ENCODE measurements at places on chromosomes 2 and 18.

- DNase-seq: no peak
Observed at GRCh38 chr2:231387904-231388724, 7.4 kb upstream of the B3GNT7 start.

DNA sequence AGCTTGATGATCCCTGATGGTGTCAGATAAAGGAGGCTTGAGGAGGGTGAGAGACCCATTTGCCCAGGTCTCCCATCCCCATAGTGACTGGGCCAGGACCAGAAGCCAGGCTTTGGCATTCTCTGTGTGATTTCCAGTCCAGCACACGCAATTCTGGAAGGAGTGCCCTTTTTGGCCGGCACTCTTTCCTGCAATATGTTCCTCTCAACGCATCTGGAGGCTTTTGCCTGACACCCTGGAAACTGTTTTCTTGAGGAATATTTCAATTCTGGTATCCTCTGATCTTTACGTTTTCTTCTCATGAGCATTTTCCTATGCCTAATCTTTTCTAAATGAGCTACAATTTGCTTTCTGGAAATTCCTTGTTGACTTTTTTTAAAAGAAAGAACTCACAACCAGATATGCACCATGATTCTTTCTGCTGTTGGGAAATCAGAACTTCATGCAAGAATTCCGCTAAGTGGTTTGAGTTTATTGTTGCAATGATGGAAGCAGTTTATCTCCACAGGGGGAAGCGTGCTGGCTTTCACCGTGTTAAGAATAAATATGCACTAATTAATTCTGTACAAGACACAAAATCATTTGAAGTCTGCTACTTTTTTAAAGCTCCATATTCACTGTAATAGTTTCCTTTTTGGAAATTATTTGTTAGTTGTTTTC is 143.7 kb downstream of the NAPG start:
- no peak for DNase-seq

DNA sequence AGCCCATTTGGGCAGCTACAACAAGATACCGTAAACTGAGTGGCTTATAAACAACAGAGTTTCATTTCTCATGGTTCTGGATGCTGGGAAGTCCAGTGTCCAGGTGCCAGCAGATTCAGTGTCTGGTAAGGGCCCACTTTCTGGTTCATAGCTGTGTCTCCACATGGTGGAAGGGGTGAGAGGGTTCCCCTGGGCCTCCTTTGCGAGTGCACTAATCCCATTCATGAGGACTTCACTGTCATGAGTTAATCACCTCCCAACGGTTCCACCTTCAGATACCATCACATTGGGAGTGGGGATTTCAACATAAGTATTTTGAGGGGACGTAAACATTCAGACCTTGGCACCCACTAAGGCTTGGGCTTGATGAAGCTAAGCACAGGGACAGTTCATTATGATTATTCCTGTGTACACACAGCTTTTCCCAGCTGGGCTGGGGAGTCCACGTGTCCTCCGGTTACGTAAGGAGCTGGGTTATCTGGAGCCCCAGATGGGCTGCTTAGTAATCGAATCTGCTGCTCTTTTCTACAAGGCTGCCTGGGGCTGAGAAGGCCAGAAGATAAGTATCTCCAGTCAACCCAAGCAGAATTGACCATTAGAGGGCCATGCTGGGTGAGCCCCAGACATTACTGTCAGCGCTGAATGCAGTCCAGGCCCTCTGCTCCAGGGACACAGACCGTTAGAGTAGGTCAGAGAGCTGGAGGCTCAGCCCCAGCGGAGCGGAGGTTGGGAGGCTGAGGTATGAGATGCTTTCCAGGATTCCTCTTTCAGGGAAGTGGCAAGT is 42.7 kb downstream of the EPAS1 start:
- no peak for DNase-seq

- DNase-seq: no peak
Observed at GRCh38 chr18:2325308-2325849, 245.9 kb downstream of the METTL4 start.

GRCh38 chr2:105055613-105056012 is 17.7 kb downstream of the MRPS9 start:
- DNase-seq: no peak

GRCh38 chr2:217739741-217740140 is 263.1 kb downstream of the TNS1 start:
- no peak for DNase-seq

- DNase-seq: no peak
Observed at GRCh38 chr2:232533944-232534710, 5.4 kb upstream of the CHRNG start.

DNA sequence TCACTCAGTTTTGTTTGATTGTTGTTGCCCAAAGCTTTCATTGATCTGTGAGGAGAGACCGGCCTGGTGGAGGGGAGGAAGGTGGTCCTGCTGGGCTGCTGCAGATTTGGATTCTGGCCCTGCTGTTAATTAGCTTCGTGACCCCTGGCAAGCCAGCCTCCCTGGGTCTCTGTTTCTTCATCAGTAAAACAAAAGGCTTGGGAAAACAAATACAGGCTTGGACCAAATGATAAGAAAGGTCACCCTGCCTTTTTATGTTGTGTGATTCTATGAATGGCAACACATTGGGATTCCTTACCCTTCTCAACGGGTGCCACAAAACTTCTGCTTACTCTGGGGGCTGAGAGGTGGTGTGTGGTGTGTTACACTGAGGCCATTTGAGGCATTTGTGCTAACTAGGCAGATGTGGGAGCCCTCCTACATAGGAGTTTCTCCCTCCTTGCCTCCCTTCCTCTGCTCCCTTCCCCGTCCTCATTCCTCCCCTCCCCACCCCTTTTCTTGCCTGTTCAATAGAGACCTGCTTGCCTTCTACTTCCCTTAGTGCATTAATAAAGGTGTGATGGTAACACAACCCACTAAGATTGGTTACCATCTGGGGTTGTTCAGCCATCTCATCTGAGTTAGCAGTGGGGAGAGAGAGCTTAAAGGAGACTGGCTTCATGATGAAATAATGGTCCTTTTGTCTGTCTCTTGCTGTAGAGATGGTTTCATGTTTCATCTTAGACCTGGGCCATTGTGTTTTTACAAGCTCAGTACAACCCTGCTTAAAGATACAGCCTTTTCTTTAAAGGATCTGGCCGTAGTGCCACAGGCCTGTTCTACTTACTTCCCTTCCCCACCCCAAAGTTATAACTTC is 96.2 kb downstream of the TANC1 start:
- DNase-seq: no peak

GRCh38 chr2:102027036-102027980 is 35.5 kb downstream of the IL1R2 start:
- no peak for DNase-seq

DNA sequence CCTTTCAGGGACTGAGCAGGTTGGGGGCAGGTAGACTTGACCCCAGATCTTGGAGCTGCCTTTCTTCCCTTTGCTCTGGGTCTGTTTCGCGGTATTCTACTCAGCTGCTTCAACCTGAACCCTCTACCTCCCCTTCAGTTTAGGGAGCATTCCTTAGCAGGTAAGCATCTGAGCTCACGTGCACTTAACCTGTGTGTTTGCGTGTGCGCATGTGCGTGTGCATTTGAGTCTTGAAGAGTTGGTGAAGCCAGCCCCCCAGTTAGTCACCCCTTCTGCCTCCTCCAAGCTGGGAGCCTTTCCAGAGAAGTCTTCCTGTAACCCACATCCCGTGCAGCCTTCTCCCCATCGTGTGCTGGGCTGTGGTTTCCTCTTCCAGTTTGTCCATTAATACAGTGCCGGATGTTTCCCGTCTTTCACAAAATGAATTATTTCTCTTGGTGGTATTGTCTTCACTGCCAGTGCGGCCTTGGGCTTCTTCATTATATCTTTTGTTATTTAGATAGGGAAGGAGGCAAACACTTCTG is 33.2 kb downstream of the B3GNT2 start:
- DNase-seq: no peak

DNA sequence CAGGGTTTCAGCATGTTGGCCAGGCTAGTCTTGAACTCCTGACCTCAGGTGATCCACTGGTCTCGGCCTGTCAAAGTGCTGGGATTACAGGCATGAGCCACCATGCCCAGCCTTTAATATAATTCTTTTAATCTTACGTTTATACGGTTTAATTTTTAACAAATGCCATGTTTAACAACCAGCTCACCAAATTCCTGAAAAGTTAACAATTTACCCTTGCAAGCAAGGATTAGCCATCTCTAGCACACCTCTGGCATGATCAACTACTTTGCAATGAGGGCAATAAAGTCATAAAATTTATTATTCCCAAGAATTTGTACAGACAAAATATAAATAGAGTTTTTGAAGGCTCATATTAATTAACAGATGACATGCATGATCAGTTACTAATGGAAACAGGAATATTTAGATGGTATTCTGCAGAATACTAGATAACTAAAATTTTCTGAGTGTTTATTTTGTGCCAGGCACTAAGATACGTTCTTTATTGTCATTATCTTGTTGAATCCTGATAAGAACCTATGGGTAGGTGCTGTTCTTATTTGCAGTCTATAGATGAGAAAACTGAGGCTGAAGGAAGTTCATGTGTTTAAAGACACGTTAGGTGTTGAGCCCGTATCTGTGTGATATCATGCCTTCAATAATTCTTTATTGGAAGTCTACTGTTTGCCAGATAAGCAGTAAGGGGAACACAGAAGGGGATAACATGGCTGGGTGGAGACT is 190.1 kb downstream of the CDCA7 start:
- no peak for DNase-seq

DNA sequence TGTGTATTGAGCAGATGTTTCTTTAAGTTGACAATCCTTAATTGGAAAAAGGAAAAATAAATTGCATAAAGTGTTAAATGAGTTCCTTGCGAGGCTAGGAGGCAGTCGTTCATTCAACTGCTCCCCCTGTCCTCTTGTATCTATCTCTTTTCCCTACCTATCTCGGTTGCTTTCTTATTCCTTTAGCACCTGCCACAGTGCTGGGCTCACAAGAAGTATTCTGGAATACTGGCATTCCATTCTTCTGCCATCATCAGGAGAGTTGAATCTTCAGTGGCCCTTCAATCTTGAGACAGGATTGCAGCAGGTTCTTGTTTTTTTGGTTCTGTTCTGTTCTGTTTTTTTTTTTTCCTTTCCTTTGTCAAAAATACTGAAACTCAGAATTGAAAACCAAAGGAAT is 143.1 kb upstream of the AQP4 start:
- DNase-seq: no peak

GRCh38 chr2:227939271-227940027 is 68.0 kb downstream of the DAW1 start:
- DNase-seq: no peak

- no peak for DNase-seq
Observed at GRCh38 chr2:83104202-83104601, 1354.9 kb downstream of the SUCLG1 start.

GRCh38 chr18:13538630-13539029 is 187.7 kb downstream of the FAM210A start:
- no peak for DNase-seq

- DNase-seq: no peak
Observed at GRCh38 chr2:77604953-77605929, 83.1 kb upstream of the LRRTM4 start.

- DNase-seq: no peak
Observed at GRCh38 chr2:200377355-200378336, 71.2 kb downstream of the SPATS2L start.

- peak; percentile 13 for DNase-seq
Observed at GRCh38 chr2:97935719-97936161, 60.0 kb downstream of the TMEM131 start.

DNA sequence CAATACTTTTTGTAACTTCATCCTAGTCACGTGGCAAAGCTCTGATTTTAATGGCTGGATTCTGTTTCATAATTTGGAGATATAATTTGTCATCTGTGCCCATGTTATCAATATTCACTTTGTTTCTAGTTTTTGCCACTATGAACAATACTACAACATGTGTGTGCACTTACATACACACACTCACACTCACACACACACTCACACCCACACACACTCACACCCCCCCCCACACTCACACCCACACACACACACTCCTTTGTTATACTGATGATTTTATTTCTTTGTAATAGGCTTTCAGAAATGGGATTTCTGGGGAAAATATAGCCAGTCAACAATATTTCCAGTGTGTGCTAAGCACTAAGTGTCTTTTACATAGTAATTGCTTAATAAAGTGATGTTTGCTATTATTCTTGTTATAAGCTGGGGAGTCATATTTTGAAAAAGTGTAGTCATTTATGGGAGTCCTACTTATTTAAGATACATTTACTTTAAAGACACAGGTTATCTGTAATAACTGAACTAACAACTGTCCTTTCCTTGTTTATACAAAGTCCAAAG is 22.8 kb upstream of the ROCK2 start:
- no peak for DNase-seq

DNA sequence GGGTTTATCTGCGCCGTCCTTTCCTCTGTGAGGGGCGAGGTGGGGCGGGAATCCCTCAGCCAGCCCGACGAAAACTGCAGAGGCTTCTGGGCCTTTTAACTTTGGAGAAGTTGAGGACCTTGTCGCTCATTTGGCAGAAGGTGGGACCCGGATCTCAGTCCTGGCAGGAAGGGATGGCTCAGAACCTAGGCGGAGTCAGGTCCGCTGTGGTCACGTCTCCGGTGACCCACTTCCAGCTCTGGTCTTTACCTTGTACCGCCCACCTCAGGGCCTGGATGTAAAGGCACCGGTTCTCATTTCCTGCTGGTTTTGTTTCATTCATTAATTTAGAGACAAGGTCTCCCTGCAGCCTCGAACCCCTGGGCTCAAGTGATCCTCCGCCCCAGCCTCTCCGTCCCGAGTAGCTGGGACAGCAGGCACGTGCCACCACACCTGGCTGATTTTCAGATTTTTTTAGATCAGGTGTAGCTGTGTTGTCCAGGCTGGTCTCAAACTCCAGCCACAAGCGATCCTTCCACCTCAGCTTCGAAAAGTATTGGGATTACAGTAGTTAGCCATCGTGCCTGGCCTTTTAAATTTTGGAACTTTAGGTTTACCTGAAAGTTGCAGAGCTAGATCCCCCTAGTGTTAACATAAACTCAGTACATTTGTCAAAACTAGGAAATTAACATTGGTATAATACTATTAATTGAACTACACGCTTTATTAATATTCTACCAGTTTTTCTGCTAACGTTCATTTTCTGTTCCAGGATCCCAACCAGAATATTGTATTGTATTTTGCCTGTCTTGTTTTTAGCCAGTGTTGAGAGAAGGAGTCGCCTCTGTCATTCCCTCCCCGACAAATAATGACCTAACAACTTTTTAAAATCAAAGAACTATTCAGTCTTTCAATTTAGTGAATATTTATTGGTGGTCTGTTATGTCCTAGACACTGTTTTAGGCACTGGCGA is 852 bp downstream of the POLI start:
- DNase-seq: no peak

DNA sequence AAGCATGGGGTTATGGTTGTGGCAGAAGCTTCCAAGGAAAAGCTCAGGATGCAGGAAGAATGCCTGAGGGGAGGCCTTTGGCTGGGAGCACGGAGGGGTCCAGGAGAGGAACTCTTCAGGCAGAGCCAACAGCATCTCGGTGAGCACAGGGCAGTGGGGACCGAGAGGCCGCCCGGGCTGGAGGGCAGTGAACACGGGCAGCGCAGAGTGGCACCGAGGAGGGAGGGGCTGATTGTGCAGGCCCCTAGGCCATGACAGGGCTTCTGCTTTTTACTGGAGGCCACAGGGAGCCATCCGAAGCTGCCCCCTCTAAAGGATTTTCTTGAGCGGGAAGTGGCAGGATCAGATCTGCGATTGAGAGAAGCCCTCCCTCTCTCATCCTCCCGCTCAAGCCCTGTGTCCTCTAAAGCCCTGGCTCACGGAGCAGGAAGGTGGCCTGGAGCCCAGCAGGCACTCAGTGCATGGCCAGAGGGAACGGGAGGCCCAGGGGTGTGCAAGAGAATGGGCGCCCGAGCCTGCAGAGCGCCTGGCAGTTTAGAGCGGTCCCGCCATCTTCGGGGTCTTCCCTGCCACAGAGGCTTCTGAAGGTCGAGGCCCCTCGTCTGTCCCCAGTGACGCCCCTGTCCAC is 110.0 kb upstream of the STON1 start:
- no peak for DNase-seq

GRCh38 chr2:197954328-197954727 is 149.9 kb downstream of the PLCL1 start:
- no peak for DNase-seq

Data from AG04450 (cell line).